ENCODE measurements at places on chromosomes 5 and 9. TPM values are rescaled to one million over a fixed set of nuclear protein-coding genes. Genes with fewer than 3 reads are reported as not detected.

Gene ANKRD18A
- 1.3 TPM for total RNA-seq

DNA sequence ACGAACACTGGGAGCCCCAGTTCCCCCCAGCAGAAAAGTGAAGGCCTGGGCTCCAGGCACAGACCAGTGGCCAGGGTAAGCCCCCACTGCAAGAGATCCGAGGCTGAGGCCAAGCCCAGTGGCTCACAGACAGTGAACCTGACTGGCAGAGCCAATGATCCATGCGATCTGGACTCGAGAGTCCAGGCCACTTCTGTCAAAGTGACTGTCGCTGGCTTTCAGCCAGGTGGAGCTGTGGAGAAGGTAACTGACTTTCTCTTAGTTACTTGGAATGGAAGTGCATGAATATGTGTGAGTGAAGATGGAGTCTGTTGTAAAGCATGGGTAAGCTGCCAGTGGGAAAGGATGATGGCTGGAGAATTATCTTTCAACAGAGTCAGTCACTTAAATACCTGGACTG is 99.7 kb downstream of the GOLPH3 start:
- no peak overlapping the region for H3K27ac ChIP-seq
- no peaks in the 10 kb centered on the region for H3K27me3 ChIP-seq
- peaks cover 33% of the 10 kb centered on the region for H3K36me3 ChIP-seq
- H3K4me3 ChIP-seq: no peak overlapping the region
- no peaks in the 10 kb centered on the region for H3K4me1 ChIP-seq

- no peaks in the 10 kb centered on the region for H3K27me3 ChIP-seq
- peaks cover 4% of the 10 kb centered on the region for H3K4me1 ChIP-seq
- DNase-seq: no peak
- no peak overlapping the region for H3K4me3 ChIP-seq
- no peak overlapping the region for H3K27ac ChIP-seq
Observed at GRCh38 chr9:129731477-129732085, 21.3 kb downstream of the PTGES start.

GRCh38 chr5:159456261-159456660 is 126.0 kb upstream of the IL12B start:
- H3K27me3 ChIP-seq: no peaks in the 10 kb centered on the region
- H3K4me3 ChIP-seq: no peak overlapping the region
- DNase-seq: no peak
- no peaks in the 10 kb centered on the region for H3K4me1 ChIP-seq
- no peak overlapping the region for H3K27ac ChIP-seq

DNA sequence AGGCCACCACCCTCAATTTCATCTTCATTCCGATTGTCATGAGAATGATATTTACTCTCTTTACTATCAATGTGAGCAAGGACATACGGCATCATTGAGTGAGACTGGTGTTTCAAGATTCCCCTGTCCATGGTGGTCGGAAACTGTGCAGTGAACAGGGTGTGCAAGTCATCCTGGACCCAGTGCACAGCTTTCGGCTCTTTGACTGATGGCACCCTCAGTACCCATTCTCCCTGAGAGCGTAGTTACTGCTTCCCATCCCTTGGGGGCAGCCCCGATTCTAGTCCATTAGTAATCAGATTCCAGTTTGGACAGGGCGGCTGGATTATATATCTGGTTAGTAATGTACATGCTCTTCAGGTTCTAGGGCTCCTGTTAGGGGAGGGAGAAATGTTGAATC is 61.7 kb upstream of the SUB1 start:
- H3K36me3 ChIP-seq: no peaks in the 10 kb centered on the region
- no peaks in the 10 kb centered on the region for H3K27me3 ChIP-seq
- no peak overlapping the region for H3K27ac ChIP-seq
- no peak overlapping the region for H3K4me3 ChIP-seq
- DNase-seq: no peak

Gene IFNA13
- not detected for total RNA-seq

Gene EQTN
- total RNA-seq: not detected

Gene ZNF483
- total RNA-seq: 6.9 TPM

DNA sequence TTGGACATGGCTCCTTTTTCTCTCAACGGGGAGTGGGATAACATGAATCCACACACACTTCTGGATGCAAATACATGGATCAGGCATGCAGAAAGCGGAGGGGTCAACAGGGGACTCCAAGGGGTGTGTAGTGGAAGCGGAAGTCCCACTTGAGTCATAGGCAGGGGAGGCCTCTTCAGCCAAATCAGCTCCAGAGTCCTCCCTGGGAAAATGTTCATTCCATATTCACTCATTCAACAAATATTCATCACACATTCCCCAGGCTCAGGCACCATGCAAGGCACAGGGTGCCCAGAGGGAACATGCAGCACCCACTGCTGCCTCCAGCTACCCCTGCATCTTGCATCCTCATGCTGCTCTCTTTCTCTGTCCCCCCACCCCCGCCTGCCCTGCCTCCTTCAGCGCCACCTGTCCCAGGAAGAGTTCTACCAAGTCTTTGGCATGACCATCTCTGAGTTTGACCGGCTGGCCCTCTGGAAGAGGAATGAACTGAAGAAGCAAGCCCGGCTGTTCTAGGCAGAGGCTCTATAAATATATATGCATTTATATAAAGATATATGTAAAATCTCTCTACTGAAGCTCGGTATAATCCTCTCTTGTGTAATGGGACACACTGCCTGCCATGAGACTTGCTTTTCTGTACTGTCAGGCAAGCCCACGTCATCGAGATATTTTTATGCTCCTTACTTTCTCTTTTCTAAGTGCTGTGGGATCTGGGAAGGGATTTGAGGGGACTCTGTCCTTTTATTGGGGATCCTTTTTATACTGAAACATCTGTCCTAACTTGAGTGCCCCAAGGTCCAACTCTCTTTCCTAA is 13.6 kb upstream of the AFAP1L1 start:
- no peaks in the 10 kb centered on the region for H3K4me1 ChIP-seq
- peaks cover 25% of the 10 kb centered on the region for H3K36me3 ChIP-seq
- H3K27ac ChIP-seq: no peak overlapping the region
- H3K27me3 ChIP-seq: no peaks in the 10 kb centered on the region

GRCh38 chr5:180605554-180606214 is 14.4 kb upstream of the SCGB3A1 start:
- no peak overlapping the region for H3K4me3 ChIP-seq
- H3K4me1 ChIP-seq: no peaks in the 10 kb centered on the region
- no peaks in the 10 kb centered on the region for H3K36me3 ChIP-seq

Gene ZDHHC11B
- 4.0 TPM for total RNA-seq

Gene ANKRD55
- total RNA-seq: 0.20 TPM

DNA sequence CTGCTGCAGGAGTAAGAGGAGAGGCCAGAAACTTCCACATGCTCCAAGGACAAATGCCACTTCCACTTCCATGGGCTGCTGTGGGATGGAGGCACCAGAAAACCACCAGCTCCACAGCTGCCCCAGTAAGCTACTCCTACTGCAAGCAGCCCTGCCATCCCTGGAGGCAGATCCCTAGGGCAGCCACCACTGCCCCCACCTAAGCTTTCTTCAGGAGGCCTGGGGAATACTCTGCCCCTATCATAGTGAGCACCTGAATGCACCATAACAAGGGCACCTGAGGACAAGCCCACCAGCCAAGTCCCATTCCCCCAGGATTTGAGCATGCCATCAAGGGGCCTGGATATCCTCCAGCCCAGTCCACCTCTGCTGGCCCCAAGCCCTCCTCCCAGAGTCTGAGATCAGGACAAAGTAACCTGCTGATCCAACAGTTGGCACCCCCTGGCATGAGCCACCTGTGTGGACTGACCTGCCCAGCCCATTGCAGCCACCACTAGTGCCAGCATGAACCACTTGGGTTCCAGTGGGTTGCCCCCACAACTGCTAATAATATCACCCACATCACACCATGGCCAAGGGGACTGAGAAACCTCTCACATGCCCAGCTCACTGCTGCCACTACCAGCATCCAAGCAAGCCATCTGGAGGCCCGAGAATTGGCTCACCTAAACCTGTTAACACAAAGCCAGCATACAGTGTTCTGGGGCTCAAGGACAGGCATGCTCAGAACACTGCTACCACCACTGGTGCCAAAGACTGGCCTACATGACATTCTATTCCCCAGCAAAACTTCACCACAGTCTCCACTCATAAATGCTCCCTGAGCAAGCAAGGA is 480.1 kb downstream of the CDH12 start:
- H3K4me3 ChIP-seq: no peak overlapping the region
- no peaks in the 10 kb centered on the region for H3K36me3 ChIP-seq
- no peak overlapping the region for H3K27ac ChIP-seq
- DNase-seq: no peak
- no peaks in the 10 kb centered on the region for H3K27me3 ChIP-seq

Gene SLC6A7
- total RNA-seq: not detected

GRCh38 chr9:98558575-98558974 is 150.2 kb downstream of the GABBR2 start:
- H3K27me3 ChIP-seq: no peaks in the 10 kb centered on the region
- no peaks in the 10 kb centered on the region for H3K4me1 ChIP-seq

DNA sequence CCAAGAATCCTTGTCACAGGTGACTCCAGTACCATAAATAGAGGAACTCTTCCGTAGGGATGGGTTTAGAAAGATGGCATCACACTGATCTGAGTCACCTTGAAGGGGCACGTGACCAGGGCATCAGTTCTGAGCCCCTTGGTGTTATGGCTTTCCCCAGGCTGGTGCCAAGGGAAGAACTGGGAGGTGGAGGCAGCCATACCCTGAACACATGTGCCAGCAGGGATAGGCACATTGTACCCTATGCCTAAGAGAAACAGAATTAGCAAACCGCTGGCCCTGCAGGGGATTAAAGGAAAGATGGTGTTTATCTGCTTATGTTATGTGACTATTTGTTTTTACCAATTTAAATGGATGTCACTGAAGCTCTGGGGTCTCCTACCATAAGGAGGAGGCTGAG is 196.2 kb downstream of the RGS3 start:
- no peak overlapping the region for H3K4me3 ChIP-seq
- no peak for DNase-seq
- no peaks in the 10 kb centered on the region for H3K36me3 ChIP-seq
- no peak overlapping the region for H3K27ac ChIP-seq
- H3K27me3 ChIP-seq: no peaks in the 10 kb centered on the region

- H3K27ac ChIP-seq: no peak overlapping the region
- H3K4me1 ChIP-seq: no peaks in the 10 kb centered on the region
- no peaks in the 10 kb centered on the region for H3K27me3 ChIP-seq
- no peaks in the 10 kb centered on the region for H3K36me3 ChIP-seq
- H3K4me3 ChIP-seq: peak overlapping the region; percentile 12
Observed at GRCh38 chr5:107704681-107705401, 34.1 kb upstream of the EFNA5 start.

Gene ZDHHC11
- 10.8 TPM for total RNA-seq

Gene NACC2
- total RNA-seq: 49.1 TPM

DNA sequence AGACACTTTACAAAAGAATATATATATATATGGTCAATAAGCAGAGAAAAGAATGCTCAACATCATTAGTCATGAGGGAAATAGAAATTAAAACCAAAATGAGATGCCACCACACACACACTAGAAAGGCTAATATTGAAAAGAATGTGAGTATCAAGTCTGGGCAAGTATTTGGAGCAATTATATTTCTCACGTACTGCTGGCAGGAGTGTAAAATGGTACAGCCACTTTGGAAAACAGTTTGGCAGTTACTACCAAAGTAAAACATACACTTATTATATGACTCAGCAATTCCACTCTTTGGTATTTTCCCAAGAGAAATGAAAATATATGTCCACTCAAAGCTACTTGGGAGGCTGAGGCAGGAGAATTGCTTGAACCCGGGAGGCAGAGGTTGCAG is 29.8 kb downstream of the NEUROG1 start:
- no peaks in the 10 kb centered on the region for H3K36me3 ChIP-seq
- no peak overlapping the region for H3K4me3 ChIP-seq
- H3K27me3 ChIP-seq: no peaks in the 10 kb centered on the region
- DNase-seq: no peak

GRCh38 chr5:65809817-65810531 is 88.0 kb downstream of the NLN start:
- H3K4me3 ChIP-seq: no peak overlapping the region
- H3K27ac ChIP-seq: no peak overlapping the region
- DNase-seq: peak; percentile 80
- peaks cover 6% of the 10 kb centered on the region for H3K36me3 ChIP-seq
- no peaks in the 10 kb centered on the region for H3K27me3 ChIP-seq
- no peaks in the 10 kb centered on the region for H3K4me1 ChIP-seq

DNA sequence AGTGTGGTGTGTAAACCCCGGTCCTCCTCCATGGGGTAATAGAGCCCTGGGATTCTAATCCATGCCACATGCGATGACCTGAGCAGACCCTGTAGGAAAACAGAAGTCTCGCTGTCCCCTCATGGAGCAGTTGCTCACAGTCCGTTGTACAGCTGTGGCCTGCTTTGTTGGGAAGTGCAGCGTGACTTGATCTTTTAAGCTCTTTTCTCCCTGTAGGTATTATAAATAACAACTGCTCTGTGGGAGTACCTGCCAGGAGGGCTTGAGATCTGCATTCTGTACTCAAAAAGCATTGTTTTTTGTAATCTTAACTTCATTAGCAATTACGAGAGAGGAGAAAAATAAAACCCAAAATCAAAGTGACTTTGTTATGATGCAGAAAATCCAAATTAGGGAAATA is 17.3 kb downstream of the MEGF10 start:
- H3K36me3 ChIP-seq: no peaks in the 10 kb centered on the region
- H3K4me3 ChIP-seq: no peak overlapping the region
- H3K27me3 ChIP-seq: no peaks in the 10 kb centered on the region
- no peak for DNase-seq
- no peaks in the 10 kb centered on the region for H3K4me1 ChIP-seq
- no peak overlapping the region for H3K27ac ChIP-seq

DNA sequence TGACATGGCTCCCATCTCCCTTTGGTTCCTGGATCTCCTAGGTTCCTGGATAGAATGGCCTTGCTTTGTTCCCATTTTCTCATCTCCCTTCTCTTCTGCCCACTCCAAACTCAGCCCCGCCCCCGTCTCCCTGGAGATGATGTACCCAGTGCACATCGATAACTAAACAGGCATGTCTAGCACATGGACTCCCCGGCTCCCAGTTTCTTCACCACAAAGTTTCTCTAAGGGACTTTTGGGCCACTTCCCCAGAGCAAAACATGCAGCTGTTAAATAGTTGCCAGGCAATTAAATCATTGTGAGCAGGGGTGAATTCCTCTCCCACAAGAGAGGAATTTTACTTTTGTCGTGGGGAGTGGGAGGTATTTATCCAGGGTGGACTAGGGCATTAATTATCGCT is 259.0 kb downstream of the GADD45G start:
- H3K27me3 ChIP-seq: no peaks in the 10 kb centered on the region
- H3K4me3 ChIP-seq: no peak overlapping the region
- no peak overlapping the region for H3K27ac ChIP-seq
- H3K4me1 ChIP-seq: peaks cover 12% of the 10 kb centered on the region
- DNase-seq: no peak

- H3K4me3 ChIP-seq: no peak overlapping the region
- no peak for DNase-seq
Observed at GRCh38 chr9:114869845-114870244, 60.5 kb downstream of the TNFSF8 start.

DNA sequence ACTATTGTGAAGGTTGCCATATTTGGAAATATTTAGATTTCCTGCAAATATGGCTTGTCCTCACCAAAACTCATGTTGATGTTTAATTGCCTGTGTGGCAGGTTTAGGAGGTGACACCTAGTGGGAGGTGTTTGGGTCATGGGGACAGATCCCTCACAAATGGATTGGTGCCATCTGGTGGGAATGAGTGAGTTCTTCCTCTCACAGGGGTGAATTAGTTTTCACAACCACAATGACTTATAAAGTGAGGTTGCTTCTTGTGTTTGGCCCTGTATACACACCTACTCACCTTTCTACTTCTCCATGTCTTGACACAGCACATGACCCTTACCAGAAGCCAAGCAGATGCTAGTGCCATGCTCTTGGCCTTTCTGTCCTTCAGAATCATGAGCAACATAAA is 41.1 kb downstream of the ISOC1 start:
- no peaks in the 10 kb centered on the region for H3K27me3 ChIP-seq
- no peaks in the 10 kb centered on the region for H3K36me3 ChIP-seq
- no peak overlapping the region for H3K27ac ChIP-seq
